ENCODE measurements at places on chromosomes 12 and 14. TPM values are rescaled to one million over a fixed set of nuclear protein-coding genes. Genes with fewer than 3 reads are reported as not detected.

- no peaks in the 10 kb centered on the region for H3K27me3 ChIP-seq
- no peak overlapping the region for H3K27ac ChIP-seq
- H3K4me3 ChIP-seq, result no peak overlapping the region
Observed at GRCh38 chr14:55572578-55572977, 7.4 kb upstream of the KTN1 start.

DNA sequence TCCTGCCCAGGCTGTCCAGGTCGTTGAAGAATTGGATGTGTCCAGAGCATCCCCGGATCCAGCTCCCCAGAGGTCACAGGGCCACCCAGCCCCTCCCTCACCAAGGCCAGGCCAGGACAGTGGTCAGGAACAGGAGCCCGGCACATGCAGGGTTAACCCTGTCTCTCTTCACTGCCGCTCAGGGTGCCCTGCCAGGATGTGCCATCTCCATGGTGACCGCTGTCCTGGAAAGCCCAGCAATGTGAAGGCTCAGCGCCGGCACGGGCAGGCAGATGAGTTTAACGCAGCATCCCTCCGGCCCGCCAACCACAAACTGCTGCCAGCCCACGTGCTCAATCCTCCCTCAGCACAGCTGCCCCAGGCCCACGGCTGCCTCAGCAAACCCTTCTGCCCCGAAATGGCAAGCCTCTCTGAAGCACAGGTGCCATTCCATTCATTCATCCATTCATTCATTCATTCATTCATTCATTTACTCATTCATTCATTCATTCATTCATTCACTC lies 4.4 kb downstream of the TMEM179 start:
- H3K27me3 ChIP-seq, result peaks cover 28% of the 10 kb centered on the region
- no peak overlapping the region for H3K27ac ChIP-seq
- H3K4me3 ChIP-seq, result no peak overlapping the region

GRCh38 chr14:57390806-57391516 lies 575 bp downstream of the NAA30 start:
- H3K36me3 ChIP-seq, result peaks cover 7% of the 10 kb centered on the region
- peaks cover 31% of the 10 kb centered on the region for H3K4me1 ChIP-seq
- H3K27me3 ChIP-seq, result peaks cover 5% of the 10 kb centered on the region
- peak overlapping the region; percentile 94 for H3K4me3 ChIP-seq

- H3K36me3 ChIP-seq, result peaks cover 7% of the 10 kb centered on the region
- no peak overlapping the region for H3K4me3 ChIP-seq
- H3K4me1 ChIP-seq, result no peaks in the 10 kb centered on the region
- no peak for DNase-seq
Observed at GRCh38 chr14:102949062-102949800, 26.8 kb downstream of the AMN start.

- H3K4me1 ChIP-seq, result peaks cover 30% of the 10 kb centered on the region
- no peak overlapping the region for H3K27ac ChIP-seq
- H3K4me3 ChIP-seq, result no peak overlapping the region
- H3K27me3 ChIP-seq, result no peaks in the 10 kb centered on the region
- no peaks in the 10 kb centered on the region for H3K36me3 ChIP-seq
Observed at GRCh38 chr14:69285661-69286255, 25.8 kb downstream of the GALNT16 start.

GRCh38 chr14:56491299-56492285 lies 88.0 kb upstream of the TMEM260 start:
- DNase-seq, result no peak
- no peak overlapping the region for H3K4me3 ChIP-seq
- peaks cover 5% of the 10 kb centered on the region for H3K4me1 ChIP-seq
- peaks cover 36% of the 10 kb centered on the region for H3K27me3 ChIP-seq
- H3K27ac ChIP-seq, result no peak overlapping the region

DNA sequence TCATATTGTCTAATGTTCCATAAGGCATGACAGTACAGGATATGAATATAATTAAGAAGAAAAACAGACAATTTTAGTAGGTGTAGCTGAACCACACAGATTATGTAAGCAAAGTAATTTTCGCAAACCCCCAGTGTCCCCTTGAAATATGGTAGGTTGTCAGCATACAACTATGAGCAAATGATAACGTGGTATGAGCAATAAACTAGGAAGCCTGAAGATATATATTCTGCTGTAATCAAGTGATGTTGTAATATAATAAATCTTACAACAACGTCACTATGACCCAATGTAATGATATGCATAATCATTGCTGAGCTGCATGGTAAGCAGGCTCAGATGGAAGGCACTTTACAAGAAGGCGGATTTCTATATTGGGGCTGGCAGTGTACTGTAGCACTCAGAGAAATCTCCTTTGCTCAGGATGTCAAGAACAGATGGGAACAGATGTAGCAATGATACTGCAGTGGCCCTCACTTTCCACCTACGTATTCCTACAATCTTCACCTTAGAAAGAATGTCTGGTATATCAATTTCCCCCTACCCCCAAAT lies 47.8 kb upstream of the MYF6 start:
- no peak for DNase-seq
- no peak overlapping the region for H3K27ac ChIP-seq
- no peaks in the 10 kb centered on the region for H3K36me3 ChIP-seq
- H3K27me3 ChIP-seq, result no peaks in the 10 kb centered on the region
- H3K4me3 ChIP-seq, result no peak overlapping the region

DNA sequence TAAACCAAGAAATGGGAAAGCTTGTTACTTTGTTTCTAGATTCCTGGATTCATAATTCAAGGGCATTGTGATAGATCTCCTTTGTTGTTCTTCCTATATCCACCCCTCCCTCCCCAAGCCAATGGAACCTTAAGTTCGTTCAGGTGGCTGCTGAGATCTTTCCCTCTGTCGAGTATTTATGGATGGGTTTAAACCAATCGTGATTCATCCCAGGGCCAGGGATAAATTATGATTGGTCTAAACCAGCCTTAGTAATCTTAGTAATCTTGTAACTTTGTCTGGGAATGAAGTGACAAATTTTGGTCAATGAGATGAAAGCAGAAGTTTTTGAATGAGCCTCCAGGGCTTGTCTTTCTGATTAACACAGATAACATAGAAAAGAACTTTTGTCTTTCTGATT lies 56.1 kb upstream of the PCED1B start:
- no peak overlapping the region for H3K27ac ChIP-seq
- DNase-seq, result no peak
- peaks cover 8% of the 10 kb centered on the region for H3K27me3 ChIP-seq
- no peak overlapping the region for H3K4me3 ChIP-seq
- no peaks in the 10 kb centered on the region for H3K36me3 ChIP-seq

DNA sequence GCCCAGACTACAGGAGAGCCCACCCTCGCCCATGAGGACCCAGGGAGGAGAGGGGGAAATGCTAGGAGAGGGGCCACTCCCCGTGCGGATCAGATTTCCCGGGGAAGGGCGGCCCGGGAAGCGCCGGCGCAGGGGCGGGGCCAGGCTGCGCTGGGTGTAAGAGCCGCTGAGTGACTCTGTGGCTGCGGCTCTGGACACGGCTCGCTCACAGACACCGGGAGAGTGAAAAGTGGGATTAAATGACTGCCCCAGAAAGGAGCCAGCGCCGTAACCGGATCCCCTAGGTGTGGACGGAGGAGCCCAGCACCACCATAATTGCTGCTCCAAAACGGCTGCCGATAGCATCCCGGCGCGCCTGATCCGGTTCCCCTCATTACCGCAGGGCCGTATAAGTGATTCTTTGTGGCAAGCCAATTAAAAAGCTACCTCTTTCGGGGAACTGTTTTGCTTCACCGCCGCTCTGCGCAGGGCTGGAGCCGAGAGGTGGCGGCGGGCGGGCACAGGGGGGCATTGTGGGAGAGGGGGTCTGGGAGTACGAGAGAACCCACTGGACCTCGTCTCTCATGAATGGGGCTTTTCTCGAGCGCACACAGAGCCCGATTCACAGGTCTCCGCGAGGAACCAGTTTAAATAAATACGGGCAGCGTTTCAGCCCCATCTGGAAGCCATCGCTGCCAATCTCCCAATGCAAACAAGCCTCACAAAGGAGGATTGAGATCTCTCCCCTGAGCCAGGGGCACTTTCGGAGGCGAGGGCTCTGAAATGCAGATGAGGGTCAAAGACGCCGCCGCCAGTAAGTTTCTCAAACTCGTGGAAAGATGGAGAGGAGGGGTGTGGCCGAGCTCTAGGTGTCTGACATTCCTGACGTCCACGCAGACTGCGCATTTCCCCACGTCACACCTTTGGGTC lies 2.5 kb downstream of the COL2A1 start:
- peak overlapping the region; percentile 97 for H3K4me3 ChIP-seq
- H3K27ac ChIP-seq, result peak overlapping the region; percentile 94
- DNase-seq, result no peak
- H3K4me1 ChIP-seq, result peaks cover 25% of the 10 kb centered on the region
- H3K36me3 ChIP-seq, result peaks cover 3% of the 10 kb centered on the region
- peaks cover 68% of the 10 kb centered on the region for H3K27me3 ChIP-seq

DNA sequence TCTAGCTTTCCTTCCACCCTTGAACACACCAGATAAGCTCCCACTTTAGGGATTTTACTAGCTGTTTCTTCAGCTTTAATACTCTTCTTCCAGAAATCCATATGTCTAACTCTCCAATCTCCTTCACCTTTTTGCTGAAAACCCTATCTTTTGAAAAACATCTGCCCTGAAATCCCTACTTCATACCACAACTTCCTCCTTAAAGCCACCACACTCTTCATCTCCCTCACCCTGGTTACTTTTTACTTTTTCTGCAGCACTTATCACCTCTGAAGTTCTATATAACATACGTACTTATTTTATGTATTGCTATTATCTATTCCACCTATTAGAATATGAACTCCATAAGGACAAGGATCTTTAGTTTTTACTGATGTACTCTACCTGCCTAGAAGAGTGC lies 28.6 kb upstream of the PTPRQ start:
- no peak overlapping the region for H3K27ac ChIP-seq
- no peaks in the 10 kb centered on the region for H3K36me3 ChIP-seq
- H3K4me3 ChIP-seq, result no peak overlapping the region
- H3K27me3 ChIP-seq, result no peaks in the 10 kb centered on the region
- DNase-seq, result no peak

DNA sequence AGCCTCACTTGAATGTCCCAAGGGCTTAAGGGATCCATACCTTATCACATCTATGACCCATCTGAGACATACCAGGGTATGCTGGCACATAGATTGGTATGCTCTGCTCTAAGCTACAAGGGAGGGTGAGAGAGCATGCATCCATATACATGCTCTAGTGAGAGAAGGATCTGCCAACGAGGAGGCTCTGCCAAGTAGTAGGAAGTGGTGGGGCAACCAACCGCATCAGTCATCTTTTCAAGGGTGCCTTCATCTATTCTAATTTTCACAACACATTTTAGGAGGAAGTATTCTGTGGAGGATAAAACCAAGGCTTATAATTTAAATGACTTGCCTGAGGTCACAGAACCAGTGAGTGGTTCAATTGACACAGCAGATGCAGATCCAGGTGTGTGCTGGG lies 6.6 kb upstream of the PPM1A start:
- no peak for DNase-seq
- H3K27ac ChIP-seq, result no peak overlapping the region
- no peaks in the 10 kb centered on the region for H3K36me3 ChIP-seq
- H3K4me3 ChIP-seq, result no peak overlapping the region

GRCh38 chr12:7130701-7131501 lies 730 bp downstream of the CLSTN3 start:
- H3K27me3 ChIP-seq, result peaks cover 11% of the 10 kb centered on the region
- H3K27ac ChIP-seq, result peak overlapping the region; percentile 91
- peak overlapping the region; percentile 92 for H3K4me3 ChIP-seq

DNA sequence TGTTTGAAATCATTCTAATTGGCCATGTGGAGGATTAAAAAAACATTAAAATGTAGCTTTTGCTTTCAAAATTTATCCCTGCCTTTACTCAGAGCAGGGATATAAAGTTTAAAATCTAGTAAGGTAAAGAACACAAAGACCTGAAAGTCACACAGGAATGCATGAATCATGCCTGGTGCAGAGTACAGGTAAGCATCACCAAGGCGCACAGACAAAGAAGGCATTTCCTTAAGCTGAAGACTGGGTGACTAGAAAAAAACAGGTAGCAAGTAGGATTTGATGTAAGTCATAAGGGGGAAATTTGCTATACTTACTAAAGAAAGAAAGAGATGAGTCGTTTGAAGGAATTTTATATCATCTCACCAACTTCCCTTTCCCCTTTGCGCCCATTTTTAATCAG lies 405.6 kb downstream of the GXYLT1 start:
- no peak for DNase-seq
- H3K4me3 ChIP-seq, result no peak overlapping the region
- H3K27me3 ChIP-seq, result no peaks in the 10 kb centered on the region
- no peaks in the 10 kb centered on the region for H3K36me3 ChIP-seq
- H3K4me1 ChIP-seq, result no peaks in the 10 kb centered on the region
- H3K27ac ChIP-seq, result no peak overlapping the region

KRT6C gene
- total RNA-seq, result 0.31 TPM

DCN gene
- 75.1 TPM for total RNA-seq

ABCC9 gene
- 7.8 TPM for total RNA-seq

TMEM52B gene
- total RNA-seq, result 0.68 TPM

EFS gene
- 59.3 TPM for total RNA-seq

All from type B pancreatic cell (in vitro differentiated cells).